ENCODE measurements at places on chromosomes 7 and 10. TPM values are rescaled to one million over a fixed set of nuclear protein-coding genes. Genes with fewer than 3 reads are reported as not detected.

Gene SLC26A3
- total RNA-seq: not detected

Gene PDE6C
- total RNA-seq: not detected

Gene RSU1
- 138 TPM for total RNA-seq

Gene SGPL1
- total RNA-seq: 101 TPM

Data from astrocyte (in vitro differentiated cells and primary cell).